Breast epithelium (tissue), 4 donors: ENCODE measurements at places on chromosomes 4 and X. TPM values are rescaled to one million over a fixed set of nuclear protein-coding genes. Genes with fewer than 3 reads are reported as not detected.

DNA sequence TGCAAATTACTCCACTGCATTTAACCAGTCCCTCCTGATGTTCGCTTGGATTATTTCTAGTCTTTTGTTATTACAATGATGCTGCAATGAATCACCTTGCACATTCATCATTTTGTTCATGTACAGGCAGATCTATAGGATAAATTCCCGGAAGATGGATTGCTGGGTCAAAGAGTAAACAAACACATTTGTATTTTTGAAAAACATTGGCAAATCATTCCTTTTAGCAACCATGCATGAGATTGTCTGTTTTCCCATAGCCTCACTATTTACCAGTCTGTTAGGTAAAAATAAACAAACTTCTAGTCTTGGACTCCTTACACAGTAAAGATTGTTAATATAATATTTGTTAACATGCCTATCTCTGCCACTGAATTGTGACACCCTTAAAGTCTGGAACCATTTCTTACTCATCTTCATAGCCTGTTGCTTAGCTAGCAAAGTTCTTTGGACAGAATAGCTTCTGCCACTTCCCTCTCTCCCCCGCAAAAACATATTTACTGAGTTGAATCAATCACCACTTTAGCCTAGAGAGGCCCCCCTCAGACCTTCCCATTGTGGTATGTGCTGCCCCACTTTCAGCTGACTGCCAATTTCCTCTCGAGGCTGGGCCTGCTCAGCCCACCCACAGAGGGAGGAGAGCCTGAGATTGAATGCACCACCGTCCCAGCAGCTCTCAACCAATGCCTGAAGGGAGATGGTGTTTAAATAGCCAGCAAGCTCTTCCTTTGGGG lies 108.4 kb upstream of the ATXN3L start:
- H3K27me3 ChIP-seq, result no peaks in the 10 kb centered on the region
- H3K4me1 ChIP-seq, result no peaks in the 10 kb centered on the region
- H3K4me3 ChIP-seq, result no peak overlapping the region
- no peak for DNase-seq
- no peaks in the 10 kb centered on the region for H3K36me3 ChIP-seq
- no peak overlapping the region for H3K27ac ChIP-seq

DNA sequence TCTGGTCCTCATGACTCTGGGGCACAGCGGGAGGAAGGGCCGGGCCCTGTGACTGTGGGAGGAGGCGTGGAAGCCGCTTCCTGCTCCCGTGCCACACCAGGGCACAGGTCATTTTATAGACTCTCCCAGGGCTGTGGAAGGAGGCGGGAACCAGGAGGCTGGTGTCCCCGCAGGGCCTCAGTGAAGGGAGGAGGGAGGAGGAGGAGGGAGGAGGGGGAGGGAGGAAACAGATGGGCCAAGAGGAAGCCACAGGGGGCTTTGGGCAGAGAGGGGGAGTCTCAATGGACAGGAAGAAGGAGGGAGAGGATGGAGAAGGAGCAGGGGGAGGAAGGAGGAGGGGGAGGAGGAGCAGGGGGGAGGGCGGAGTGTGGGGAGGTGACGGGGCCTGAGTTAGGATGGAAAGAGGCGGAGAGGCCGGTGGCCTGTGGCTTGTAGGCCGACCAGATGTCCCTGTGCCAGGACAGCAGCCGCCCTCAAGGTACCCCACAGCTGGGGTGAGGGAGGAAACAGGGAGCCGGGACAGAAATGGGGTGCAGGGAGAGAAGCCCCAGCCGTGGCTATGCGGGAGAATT lies 6.2 kb upstream of the PLCXD1 start:
- H3K27me3 ChIP-seq, result no peaks in the 10 kb centered on the region
- no peaks in the 10 kb centered on the region for H3K36me3 ChIP-seq
- no peak overlapping the region for H3K27ac ChIP-seq
- H3K4me3 ChIP-seq, result peak overlapping the region; percentile 45

GRCh38 chr4:67446811-67447210 lies 98.5 kb downstream of the CENPC start:
- DNase-seq, result no peak
- no peak overlapping the region for H3K4me3 ChIP-seq
- H3K4me1 ChIP-seq, result no peaks in the 10 kb centered on the region
- no peaks in the 10 kb centered on the region for H3K36me3 ChIP-seq
- H3K27me3 ChIP-seq, result no peaks in the 10 kb centered on the region
- no peak overlapping the region for H3K27ac ChIP-seq

GRCh38 chr4:110092646-110093045 lies 105.8 kb downstream of the ELOVL6 start:
- no peak overlapping the region for H3K4me3 ChIP-seq
- no peak for DNase-seq
- H3K4me1 ChIP-seq, result no peaks in the 10 kb centered on the region
- no peak overlapping the region for H3K27ac ChIP-seq
- no peaks in the 10 kb centered on the region for H3K36me3 ChIP-seq

DNA sequence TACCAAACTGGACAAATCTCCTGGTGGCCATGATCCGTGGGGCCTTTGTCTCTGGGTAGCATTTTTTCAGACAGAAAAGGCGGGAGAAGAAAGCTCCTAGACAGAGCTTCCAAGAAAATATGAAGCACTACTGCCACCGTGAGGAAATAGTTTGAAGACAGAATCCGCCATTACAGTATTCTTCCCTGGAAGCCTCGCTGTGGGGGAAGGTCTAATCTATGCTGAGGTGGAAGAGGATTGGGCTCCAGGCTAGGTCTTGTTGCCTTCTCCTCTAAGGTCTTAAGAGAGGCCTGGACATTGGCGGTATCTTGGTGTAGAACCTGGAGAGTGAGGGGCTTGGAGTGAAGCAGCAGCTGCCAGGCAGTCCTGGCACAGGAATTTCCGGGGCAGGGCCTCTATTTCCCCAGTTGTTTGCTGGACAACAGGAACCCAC lies 218.9 kb downstream of the OR13H1 start:
- H3K27me3 ChIP-seq, result no peaks in the 10 kb centered on the region
- H3K36me3 ChIP-seq, result no peaks in the 10 kb centered on the region
- H3K4me3 ChIP-seq, result no peak overlapping the region
- peak; percentile 61 for DNase-seq
- peak overlapping the region; percentile 30 for H3K27ac ChIP-seq
- no peaks in the 10 kb centered on the region for H3K4me1 ChIP-seq

- H3K27ac ChIP-seq, result no peak overlapping the region
- no peak overlapping the region for H3K4me3 ChIP-seq
- peaks cover 48% of the 10 kb centered on the region for H3K27me3 ChIP-seq
- H3K36me3 ChIP-seq, result no peaks in the 10 kb centered on the region
Observed at GRCh38 chrX:111386615-111387233, 25.3 kb downstream of the DCX start.

DNA sequence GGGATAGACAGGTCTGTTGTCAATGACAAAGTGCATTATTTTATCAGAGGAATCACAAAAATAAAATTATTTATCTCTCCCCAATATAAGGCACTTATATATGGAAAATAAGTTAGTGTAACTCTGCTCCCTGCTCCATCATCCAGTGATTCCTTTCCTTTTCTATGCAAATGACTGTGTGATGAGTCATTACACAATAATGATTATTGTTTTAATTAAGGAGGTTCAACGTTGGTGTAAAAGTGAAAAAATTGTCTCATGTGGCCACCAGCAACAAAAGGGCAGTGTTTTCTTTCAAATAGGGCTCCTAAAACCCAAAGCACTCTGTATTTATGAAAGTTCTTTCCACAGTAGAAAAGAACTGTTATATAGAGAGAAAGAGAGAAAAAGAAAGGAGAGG lies 16.7 kb downstream of the SLC7A11 start:
- H3K36me3 ChIP-seq, result no peaks in the 10 kb centered on the region
- no peaks in the 10 kb centered on the region for H3K4me1 ChIP-seq
- no peak for DNase-seq
- H3K4me3 ChIP-seq, result no peak overlapping the region
- H3K27me3 ChIP-seq, result no peaks in the 10 kb centered on the region
- H3K27ac ChIP-seq, result no peak overlapping the region

Gene KLB
- 23.2 TPM for total RNA-seq

Gene SHROOM2
- total RNA-seq, result 0.48 TPM
